ENCODE measurements at places on chromosomes 1 and 21. TPM values are rescaled to one million over a fixed set of nuclear protein-coding genes. Genes with fewer than 3 reads are reported as not detected.

Gene BMP8B
- total RNA-seq, result not detected

Gene TIAM1
- total RNA-seq, result 3.0 TPM

Gene TNFRSF1B
- total RNA-seq, result 3.0 TPM

Gene VWA1
- total RNA-seq, result 13.1 TPM

Gene NCMAP
- not detected for total RNA-seq

Gene LAMC1
- total RNA-seq, result 1,206 TPM

Gene MORN1
- 21.2 TPM for total RNA-seq

Gene PLA2G2F
- total RNA-seq, result not detected

Gene ICOSLG
- 0.46 TPM for total RNA-seq

Gene RUNX3
- not detected for total RNA-seq

Gene RAB7B
- 1.3 TPM for total RNA-seq

Gene PDZK1IP1
- not detected for total RNA-seq

Gene TFF2
- total RNA-seq, result not detected

Gene ACTL8
- total RNA-seq, result under 0.01 TPM
